ENCODE measurements at places on chromosomes 4 and X. TPM values are rescaled to one million over a fixed set of nuclear protein-coding genes. Genes with fewer than 3 reads are reported as not detected.

GRCh38 chr4:80507077-80507476 is 171.5 kb downstream of the CFAP299 start:
- no peak for DNase-seq

DNA sequence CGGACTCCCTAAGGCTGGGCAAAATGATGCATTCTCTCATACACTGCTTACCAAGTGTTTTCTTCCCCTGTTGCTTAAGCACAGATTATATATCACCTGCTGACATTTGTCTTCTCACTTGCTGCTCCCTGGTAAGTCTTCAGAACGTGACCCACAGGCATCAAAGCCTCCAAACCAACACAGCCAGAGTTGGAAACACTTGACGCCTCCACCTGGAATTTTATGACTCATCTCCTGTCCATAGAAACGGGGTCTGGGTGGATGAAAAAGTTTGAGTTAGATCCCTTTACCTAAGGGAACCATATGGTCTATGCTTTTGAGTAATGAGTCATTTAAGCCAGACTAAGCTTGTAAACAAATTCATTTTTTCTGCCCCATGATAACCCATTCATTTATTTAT is 251.6 kb downstream of the USP46 start:
- no peak for DNase-seq

The LRCH2 gene
- 7.0 TPM for total RNA-seq

- no peak for DNase-seq
Measured at GRCh38 chr4:166043801-166044200, 170.8 kb downstream of the TLL1 start.

The LRAT gene
- 1.5 TPM for total RNA-seq

The NRK gene
- 1.1 TPM for total RNA-seq

DNA sequence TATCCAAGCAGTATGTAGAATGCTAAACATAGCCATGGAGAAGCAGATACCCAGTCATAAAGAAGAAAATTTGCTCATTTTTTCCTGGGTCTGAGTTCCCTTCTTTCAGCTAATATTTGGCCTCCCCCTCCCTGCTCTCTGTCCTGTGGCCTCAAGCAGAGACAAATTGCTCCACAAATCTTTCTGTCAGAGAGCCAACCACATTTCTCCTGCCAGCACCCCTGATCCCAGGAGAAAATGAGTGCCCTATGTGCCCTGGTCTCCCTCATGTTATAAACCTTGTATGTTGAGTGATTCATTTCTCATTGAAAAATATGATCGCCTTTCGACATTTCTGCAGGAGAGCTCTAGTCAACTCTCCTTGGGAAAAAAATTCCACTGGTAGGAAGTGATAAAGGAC is 82.0 kb downstream of the TMEM156 start:
- DNase-seq = no peak

DNA sequence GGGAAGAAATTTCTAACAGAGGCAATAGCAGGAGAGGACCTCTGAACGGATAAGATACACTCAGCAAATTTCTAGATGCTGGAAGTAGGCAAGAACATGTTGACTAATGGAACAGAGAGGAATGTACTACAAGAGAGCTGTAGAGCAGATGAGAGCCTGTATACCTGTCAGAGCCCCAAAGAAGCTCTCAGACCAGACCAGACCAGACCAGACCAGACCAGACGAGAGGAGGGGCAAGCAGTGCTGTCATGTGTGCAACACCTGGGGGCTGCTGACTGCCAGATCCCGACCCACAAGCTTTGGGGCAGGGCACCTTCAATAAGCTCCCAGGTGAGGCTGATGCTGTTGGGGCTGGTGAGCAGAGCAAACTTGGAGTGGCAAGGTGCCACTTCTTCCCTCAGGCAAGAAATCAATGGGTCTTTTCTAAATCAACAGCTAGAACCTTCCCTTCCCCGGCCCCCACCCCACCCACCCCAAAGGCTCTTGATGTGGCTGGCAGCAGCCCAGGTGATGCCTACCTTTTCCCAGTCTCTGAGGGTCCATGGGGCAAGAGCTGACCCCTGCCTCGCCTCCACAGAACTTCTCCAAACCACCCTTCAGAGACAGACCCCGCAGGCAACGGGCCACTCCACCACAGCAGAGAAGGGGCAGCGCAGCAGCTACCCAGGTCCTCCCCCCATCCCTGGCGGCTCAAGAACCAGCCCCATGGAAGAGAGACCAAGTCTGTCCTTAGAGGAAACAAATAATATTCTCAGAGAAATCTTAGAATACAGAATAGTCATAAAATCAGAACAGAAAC is 32.7 kb downstream of the MECP2 start:
- DNase-seq = no peak

DNA sequence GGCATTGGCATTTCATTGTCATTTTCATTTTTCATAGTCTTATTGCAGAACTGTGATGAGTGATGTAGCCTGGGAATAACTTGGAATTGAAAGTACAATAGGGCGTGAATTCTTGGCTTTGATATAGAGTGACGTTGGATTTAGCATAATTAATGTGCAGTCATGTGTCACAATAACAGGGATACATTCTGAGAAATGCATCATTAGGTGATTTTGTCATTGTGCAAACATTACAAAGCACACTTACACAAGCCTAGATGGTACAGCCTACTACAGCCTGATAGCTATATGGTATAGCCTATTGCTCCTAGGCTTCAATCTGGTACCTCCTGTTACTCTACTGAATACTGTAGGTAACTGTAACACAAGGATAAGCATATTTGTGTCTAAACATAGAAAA is 300.8 kb downstream of the DTHD1 start:
- DNase-seq = no peak

The SLC38A5 gene
- 21.2 TPM for total RNA-seq

The OTC gene
- 1.5 TPM for total RNA-seq

The FGB gene
- total RNA-seq = 0.26 TPM

DNA sequence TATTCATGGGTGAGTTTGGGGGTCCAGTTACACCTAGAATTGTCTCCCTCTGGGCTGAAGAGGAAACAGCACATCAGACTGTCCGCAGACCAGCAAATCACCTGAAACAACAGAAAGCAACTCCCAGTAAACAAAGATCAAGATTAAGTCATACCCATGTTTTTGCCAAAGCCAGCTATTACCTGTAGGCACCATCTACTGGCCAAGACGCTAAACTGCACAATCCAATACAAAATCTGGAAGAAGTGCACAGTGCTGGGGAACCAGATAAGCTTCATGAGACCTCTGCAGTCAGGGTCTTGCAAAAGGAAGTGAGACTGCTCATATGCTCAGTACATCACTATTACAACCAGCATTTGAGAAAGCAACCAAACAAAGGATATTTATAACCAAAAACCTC is 157.5 kb upstream of the ITM2A start:
- no peak for DNase-seq

GRCh38 chr4:130705023-130705422 is 1609.1 kb downstream of the C4orf33 start:
- no peak for DNase-seq

The MMRN1 gene
- total RNA-seq = 24.1 TPM

The CXXC4 gene
- total RNA-seq = 0.71 TPM

The CCNB3 gene
- 0.85 TPM for total RNA-seq

GRCh38 chrX:106263817-106264216 is 95.7 kb downstream of the PWWP3B start:
- DNase-seq = no peak

The ENPP6 gene
- 0.21 TPM for total RNA-seq

The UGT2B11 gene
- not detected for total RNA-seq

The TRAM1L1 gene
- total RNA-seq = 3.3 TPM
